ENCODE measurements at places on chromosomes 3 and 15.
A peak's percentile ranks its signal among the peaks of the same experiment; 100 is the strongest.

DNA sequence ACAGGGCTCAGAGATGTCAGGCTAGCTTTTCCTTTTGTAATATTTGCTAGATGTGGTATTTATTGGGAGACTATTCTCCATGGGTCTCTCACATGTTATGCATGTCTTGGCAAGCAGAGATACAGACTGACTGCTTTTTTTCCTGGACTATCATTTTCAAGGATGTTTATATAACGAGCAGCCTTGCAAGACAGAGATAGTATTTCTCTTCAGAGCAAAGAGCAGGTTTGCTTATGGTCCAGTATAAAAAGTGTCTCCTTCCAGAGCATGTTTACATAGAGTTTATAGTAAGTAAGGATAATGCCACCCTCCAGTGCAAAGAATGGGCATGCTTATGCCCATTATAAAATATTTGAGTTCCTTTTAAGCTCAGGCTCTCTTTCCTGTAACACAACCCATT is 24.6 kb downstream of the GTF2E1 start:
- no peak for DNase-seq

GRCh38 chr15:67472957-67473356 is 48.0 kb upstream of the C15orf61 start:
- DNase-seq = peak; percentile 14

DNA sequence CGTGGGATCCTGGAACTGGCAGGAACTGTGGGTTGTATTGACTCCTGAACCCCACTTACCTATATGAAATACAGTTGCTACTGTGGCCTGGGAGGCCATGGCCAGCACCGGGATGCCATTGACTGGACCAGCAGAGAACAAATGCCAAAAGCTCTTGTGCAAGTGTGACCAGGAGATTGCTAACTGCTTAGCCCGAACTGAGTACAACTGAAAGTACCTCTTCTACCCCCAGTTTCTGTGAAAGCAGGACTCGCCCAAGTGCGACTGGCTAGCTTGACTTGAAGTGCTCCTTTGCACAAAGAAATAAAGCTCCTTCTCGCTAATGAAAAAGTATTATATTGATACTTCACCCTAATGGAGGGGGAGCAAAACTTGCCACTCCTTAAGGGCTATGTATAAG is 101.3 kb upstream of the ATP11B start:
- no peak for DNase-seq

DNA sequence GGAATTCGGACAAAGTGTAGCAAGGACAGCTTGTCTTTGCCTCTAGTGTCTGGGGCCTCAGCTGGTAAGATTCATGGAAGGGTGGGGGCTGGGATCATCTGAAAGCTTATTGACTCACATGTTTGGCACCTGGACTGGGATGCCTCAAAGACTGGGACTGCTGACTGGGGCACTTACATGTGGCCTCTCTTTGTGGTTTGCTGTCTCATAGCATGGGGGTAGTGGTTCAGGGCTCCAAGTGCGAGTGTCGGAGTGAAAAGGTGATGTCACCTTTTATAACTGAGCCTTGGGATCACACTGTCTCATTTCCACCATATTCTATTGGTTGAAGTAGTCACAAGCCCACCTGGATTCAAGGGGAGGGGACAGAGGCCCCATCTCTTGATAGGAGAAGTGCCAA is 6.8 kb downstream of the MFSD1 start:
- DNase-seq = peak; percentile 86

DNA sequence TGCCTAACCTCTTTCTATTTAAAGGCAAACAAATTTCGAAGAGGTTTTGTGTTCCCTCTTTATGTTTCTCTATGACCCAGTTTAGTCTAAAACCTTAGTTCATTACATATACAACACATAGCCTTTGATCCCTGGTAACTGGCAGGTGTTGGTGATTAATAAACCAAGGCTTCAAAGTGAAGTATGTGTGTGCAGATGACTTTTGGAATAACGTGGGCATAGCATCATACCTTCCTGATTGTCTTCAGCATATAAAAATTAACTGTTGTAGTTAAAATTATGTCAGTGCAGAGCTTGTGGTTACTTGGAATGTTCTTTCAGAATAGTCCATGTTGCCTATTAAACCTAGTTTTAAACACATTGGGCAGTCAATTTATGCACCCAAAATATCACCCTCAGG is 608.3 kb downstream of the ROBO2 start:
- DNase-seq = peak; percentile 12

DNA sequence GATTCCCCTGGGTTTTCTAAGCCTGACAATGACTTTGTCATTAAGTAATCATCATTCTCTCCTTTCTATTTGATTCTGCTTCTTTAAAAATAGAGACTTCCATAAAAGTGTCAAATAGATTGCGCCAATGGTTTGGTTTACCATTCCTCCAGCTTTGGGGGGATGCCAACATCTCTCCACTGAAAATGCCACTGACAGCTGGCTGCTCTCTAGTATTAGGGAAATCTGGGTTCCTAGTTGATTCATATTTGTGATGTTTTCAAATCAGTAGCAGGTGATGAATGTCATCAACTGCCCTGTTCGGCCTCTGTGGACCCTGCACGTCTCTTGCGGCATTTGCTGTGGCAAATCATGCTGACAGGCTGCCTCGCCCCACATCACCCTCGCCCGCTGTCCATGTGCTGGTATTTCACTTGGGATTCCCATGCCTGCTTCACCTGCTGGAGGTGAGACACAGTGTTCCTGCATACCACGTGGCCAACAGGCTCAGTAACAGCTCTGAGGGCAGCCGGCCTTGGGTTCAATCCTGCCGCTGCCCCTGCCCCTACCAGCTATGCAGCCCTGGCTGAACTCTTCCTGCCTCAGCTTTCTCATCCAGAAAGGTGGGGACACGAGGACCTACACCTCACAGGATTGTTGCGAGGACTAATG is 28.1 kb downstream of the ZXDC start:
- no peak for DNase-seq

- DNase-seq = no peak
Observed at GRCh38 chr15:22257047-22258008, 177.0 kb downstream of the OR4M2 start.

GRCh38 chr3:132047209-132047608 is 12.4 kb upstream of the CPNE4 start:
- DNase-seq = no peak

- DNase-seq = peak; percentile 65
Observed at GRCh38 chr15:38707802-38708671, 143.4 kb upstream of the RASGRP1 start.

DNA sequence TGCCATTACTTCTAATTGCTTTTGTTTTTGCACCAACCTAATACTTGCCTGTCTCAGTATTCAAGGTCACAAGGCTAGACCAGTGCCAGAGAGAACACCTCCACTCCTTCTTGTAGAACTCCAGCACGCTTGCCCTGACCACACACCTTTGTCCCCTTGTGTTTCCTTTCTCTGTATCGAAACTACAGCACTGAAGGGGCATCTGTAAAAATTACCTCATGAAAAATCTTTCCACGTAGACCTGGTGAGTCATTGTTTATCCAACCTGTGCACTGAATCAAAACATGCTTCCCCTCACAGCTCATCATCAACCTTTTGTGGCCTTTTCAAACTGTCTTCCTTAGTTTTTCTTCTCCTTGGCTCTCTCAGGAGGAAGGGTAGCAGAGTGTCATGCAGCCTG is 259.5 kb downstream of the THRB start:
- peak; percentile 85 for DNase-seq

DNA sequence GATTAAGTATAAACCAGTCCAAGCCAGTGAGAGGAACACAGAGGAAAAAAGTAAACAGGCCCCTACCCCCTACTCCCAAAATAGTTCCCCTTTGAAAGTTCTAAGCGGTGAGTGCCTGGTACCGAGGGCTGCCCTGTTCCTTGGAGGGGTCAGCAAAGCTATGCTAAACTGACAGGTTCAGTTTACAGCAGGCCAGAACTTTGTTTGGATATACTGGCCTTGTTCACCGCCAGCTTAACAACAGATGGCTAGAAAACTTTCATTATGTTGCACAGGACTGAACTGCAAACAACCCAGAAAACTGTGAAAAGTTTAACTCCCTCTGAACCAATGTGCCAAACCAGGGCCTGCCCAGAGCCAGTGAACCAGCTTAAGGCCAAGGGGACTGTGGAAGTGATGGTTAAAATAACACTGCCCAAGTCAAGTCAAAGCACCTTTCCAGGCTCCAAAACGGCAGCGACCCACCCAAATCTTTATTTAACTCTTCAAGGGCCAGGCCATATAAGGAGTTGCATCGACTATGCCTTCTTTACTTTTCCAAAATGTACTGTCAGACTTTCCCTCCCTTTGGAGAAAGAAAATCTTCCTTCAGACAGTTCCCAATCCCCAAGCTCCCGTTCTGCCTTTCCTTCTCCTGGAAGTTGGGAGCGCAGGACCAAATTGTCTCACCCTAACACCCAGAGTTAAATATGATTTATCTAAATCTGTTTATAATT is 448.0 kb downstream of the FOXP1 start:
- no peak for DNase-seq

DNA sequence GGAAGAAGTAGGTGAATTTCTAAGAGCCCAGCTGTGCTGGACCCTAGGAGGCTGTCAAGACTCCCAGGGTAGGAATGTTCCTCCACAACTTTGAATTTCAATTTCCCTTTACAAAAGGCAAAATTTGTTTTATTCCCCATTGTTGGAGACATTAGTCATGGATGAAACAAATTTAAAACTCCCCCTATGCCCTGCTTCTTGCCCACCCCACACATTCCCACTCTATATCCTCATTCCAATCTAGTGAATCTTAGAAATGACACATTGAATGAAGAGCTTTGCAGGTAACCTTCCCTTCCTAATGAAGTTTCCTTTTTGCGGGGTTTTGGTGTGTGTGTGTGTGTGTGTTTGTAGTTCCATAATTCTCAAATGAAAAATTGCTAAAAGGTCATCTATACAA is 72.6 kb downstream of the CCNL1 start:
- DNase-seq = peak; percentile 83

- peak; percentile 23 for DNase-seq
Observed at GRCh38 chr3:78659386-78659987, 1108.3 kb downstream of the ROBO1 start.

- DNase-seq = peak; percentile 6
Observed at GRCh38 chr3:37646865-37647264, 214.8 kb upstream of the CTDSPL start.

DNA sequence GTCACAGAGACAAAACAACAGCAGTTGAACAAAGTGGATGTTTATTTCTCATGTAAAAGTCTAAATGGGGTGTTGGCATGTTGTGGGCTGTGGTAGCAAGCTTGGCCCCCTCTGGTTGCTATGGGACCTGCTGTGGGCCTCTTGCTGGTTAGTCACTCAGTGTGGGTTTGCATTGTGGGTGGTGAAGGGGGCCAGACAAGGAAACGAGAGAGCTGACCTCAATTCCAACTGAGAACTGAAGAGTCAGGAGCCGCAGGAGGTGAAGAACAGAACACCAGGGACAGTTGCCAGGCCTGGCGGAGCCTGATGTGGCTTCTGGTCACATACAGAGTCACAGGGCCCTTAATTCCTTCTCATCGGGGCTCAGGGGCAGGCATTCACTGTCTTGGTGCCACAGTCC is 1.9 kb upstream of the ADPGK start:
- DNase-seq = no peak

DNA sequence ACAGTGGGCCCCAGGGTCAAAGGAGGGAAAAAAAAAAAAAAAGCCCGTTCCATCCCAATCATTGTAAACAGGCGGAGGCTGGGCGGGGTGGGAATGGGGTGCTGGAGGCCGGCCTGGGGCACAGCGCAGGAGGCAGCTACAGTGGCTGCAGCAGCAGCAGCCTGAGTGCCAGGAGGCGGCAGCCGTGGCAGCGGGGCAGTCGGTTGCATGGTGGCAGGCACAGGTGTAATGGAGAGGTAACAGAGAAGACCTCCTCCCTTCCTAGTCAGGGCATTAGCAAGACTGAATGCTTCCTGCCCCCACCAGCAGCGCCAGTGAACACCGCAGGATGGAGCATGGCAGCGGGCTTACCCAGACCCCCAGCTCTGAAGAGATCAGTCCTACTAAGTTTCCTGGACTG is 279.1 kb upstream of the TTC14 start:
- DNase-seq = no peak

DNA sequence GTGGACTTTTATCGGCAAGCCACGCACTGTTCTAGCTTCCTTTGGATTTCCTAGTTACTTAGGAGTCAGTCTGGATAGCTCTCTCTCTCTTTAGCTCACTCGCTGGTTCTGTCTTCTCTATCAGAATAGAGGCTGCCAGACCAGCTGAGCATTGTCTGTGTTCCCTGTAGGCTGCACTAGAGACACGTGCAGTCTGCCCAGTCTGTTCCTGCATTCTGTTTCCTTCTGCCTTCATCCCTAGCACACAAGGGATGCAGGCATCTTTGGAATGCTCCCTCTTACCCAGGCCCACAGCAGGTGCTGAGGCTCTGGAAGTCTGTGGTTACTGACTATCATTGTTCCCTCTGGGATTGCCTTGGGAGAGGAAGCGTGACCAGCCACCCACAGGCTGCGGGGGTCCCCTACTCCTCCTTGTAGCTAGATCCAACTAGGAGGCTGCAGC is 322.8 kb downstream of the ZNF621 start:
- peak; percentile 77 for DNase-seq

- DNase-seq = no peak
Observed at GRCh38 chr3:107651782-107652181, 129.0 kb downstream of the BBX start.

DNA sequence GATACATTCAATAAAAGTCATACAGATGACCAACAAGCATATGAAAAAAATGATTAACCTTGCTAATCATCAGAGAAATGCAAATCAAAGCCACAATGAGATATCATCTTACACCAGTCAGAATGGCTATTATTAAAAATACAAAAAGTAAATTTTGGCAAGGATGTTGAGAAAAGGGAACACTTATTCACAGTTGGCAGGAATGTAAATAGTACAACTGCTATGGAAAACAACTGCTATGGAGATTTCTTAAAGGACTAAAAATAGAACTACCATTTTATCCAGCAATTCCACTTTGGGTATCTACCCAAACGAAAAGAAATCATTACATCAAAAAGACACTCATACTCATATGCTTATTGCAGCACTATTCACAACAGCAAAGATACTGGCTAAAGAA is 1121.8 kb downstream of the TBL1XR1 start:
- DNase-seq = no peak

DNA sequence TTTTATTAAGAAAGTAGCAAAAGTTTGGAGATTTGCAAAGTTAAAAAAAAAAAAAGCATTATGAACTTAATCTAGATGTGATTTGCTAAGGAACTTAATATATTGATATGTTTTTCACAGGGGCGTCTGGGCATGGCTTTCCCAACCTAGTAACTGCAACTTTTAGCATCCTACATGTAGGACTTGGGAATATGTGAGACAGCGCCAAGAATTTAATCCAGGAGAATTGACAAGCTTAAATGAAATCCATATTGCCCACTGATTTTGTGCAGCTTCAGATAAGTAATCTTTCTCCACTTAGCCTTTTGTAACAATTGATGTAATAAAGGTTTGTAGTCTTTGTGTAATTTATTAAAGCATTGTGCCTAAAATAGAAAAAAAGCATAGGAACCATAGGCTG is 982 bp upstream of the GABPB1 start:
- DNase-seq = no peak

GRCh38 chr3:159859424-159859823 is 129.2 kb upstream of the IL12A start:
- no peak for DNase-seq

GRCh38 chr15:25658560-25658959 is 204.6 kb downstream of the ATP10A start:
- DNase-seq = no peak

GRCh38 chr3:116005404-116005803 is 382.1 kb downstream of the GAP43 start:
- peak; percentile 98 for DNase-seq

Measured in renal cortical epithelial cell (primary cell).